ENCODE measurements at places on chromosomes 1 and 21.

DNA sequence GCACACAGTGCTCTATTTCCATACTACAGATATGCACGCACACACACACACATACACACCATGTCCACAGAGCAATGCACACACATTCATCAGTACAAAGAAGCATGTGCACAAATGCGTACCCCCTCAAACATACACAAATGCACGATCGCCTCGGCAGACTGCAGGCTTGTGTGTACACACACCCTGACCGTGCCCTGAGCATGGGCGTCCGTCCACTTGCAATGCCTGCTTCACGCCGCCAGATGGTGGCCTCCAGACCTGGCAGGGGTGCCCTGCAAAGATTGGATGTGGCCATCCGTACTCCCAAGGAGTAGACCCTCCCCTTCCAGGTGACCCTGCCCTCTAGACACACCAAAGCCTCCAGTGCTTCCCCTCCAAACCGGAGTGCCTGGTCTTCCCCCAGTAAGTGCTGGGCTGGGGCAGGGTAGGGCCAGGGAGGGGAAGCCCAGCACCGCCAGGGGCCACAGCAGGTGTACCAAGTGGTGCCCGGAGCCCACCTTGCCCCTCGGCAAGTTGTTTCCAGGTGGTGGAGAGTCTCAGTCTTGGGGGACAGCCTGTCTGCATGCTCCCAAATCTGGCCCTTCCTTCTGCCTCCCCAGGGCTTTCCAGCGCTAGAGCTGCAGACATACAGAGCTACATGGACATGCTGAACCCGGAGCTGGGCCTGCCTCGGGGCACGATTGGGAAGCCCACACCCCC is 20.6 kb downstream of the ESPN start:
- no peak for DNase-seq

GRCh38 chr1:21323091-21323490 is 32.8 kb upstream of the ECE1 start:
- DNase-seq, result no peak

GRCh38 chr1:22914633-22915217 is 57.9 kb downstream of the LACTBL1 start:
- no peak for DNase-seq

- no peak for DNase-seq
Measured at GRCh38 chr1:178066296-178066907, 27.5 kb upstream of the RASAL2 start.

DNA sequence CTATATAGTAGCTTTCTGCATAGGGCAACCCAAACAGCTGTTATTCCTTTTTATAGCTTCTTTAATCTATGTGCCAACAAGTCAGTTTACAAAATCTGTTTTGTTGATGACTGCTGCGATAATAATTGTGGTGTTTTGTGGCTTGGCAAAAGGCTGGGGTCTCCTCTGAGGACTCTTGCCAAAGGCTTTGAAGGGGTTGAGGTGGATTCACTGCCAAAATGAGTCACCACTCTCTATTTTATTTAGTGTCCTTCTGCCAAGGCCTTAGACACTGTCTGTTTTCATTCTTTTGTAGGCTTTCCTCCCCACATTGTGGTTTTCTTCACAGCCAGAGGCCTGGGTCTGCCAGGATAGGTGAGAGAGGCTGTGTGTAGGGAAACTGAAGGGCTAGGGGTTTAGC is 161.8 kb downstream of the NFIA start:
- DNase-seq, result no peak

- DNase-seq, result no peak
Measured at GRCh38 chr1:28457678-28458077, 48.2 kb upstream of the RCC1 start.

- no peak for DNase-seq
Measured at GRCh38 chr1:208513799-208514198, 269.6 kb upstream of the PLXNA2 start.

DNA sequence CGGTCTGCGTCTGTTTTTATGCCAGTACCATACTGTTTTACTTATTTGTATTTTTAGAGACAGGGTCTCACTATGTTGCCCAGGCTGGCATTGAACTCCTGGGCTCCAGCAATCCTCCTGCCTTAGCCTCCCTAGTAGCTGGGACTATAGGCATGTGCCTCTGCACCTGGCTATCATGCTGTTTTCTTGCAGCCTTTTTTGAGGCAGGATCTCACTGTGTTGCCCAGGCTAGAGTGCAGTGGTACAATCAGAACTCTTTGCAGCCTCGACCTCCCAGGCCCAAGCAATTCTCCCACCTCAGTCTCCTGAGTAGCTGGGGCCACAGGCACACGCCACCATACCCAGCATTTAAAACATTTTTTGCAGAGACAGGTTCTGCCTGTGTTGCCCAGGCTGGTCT is 5.3 kb upstream of the LRRC39 start:
- DNase-seq, result no peak

DNA sequence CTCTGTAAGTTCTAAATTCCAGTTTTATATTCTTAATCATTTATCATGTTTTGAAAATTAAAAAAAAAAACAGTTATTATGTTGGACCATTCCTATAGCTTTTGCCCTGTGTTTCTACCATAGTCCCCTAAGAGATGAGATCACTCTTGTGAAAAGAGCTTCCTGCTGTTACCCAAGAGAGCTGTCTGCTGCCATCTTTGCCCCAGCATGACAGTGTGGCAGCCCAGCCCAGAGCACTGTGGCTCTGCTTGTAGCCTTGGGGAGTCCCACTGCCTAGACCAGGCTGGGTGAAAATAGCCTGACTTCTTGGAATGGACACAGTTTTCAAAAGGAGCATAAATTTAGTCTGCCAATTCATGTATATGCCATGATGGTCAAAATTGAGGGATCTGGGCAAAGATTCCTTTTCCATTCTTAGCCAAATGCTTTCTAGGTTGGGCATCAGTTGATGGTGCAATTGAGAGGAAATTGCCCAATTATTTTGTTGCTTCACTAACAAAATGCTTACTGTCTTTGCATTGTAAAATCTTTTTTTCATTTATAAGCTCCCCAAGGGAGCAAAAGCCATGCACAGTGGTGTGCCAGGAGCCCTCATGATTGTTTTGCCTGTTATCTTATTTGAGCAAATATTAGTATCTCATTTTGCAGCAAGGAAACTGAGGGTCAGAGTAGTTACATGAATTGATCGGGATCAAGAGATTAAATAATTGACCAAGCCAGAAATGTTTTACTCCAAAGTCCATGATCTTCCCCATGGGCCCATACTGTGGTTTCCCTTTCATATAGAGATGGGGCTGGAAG is 72.8 kb downstream of the ETS2 start:
- DNase-seq, result no peak

- no peak for DNase-seq
Measured at GRCh38 chr1:74317663-74318062, 82.5 kb downstream of the TNNI3K start.

DNA sequence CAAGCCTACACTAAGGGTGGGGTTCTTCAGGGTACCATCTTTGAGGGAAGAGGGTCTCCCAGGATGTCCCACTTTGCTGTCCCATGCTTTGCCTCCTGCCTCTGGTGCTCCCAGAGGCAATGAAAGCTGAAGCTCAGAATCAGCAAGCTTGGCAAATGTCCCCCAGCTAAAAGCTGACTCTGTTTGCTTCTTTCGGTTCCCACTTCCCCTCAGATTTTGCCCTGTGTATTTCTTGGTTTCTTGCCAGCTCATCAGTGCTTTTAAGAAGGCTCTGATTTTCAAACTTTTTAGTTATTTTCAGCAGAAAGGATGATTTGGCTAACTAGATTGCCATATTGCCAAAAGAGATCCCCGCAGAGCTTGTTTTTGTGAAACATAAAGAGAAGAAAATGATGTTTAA is 33.1 kb upstream of the COG2 start:
- no peak for DNase-seq

DNA sequence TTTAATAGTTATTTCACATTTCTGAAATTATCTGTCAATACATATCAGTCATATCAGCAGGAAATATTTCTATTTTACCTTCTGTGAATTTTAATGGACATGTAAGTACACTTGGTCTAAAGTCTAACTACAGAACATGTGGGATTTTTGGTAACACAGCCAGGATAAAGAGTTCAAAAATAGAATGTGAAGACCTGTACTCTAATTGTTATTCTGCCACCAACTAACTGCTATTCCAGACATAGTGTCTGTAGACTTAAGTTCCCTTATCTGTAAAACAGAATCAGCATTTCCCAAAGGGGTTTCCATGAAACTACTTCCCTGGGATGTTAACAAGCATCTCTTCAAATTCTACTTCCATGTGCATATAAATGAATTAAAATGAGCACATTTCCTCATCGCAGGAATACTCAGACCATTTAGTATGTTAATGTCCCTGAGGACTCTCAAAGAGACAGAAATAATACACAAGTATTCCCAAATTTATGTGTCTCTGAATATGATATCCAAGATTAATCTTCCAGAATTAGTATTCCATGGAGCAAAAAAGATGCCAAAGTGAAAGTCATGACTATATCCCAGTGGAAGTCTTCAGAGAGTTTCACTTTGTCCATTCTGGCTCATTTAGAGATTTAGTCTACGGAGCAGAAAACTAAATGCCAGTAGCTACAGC is 325.6 kb downstream of the NEGR1 start:
- DNase-seq, result no peak

DNA sequence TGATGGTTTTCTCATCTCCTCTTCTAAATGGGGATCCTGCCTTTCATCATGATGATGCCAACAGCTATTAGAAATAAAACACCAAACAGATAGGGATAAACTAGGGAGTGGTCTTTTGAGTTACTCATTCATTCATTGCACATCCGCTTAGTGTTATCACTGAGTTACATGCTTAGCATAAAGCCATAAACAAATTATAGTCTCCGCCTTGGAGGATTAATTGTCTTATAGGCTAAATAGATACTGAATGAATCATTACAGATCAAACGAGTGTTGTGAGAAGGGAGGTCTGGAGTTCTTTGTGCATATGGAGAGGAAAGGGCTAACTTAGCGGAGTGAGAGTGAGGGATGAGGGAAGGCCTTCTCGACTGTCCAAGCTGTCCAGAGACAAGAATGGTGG is 19.8 kb upstream of the GUCA2B start:
- no peak for DNase-seq

GRCh38 chr1:8866173-8866791 is 12.2 kb downstream of the ENO1 start:
- DNase-seq, result no peak

- no peak for DNase-seq
Measured at GRCh38 chr1:45929257-45929687, 125.9 kb downstream of the MAST2 start.

DNA sequence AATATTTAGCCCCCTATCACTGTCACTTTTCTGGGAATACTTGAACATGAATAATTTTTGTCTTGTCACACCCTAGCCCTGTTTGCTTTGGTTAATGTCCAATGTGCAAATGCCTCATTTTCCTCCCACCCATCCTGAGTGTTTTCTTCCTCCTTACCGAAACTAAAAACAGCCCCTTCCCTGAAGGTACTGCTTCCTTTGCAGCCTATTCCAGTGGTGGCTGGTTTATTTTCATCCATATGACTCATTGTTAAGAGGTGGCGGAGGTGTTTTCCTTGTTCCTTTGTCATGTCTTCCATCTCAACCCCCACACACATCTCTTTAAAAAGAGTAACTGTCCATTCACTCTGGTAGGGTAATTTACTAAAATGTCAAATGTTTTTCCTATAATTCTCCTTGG is 40.4 kb downstream of the CD55 start:
- DNase-seq, result no peak

GRCh38 chr21:45559216-45560105 is 17.2 kb upstream of the SLC19A1 start:
- no peak for DNase-seq

DNA sequence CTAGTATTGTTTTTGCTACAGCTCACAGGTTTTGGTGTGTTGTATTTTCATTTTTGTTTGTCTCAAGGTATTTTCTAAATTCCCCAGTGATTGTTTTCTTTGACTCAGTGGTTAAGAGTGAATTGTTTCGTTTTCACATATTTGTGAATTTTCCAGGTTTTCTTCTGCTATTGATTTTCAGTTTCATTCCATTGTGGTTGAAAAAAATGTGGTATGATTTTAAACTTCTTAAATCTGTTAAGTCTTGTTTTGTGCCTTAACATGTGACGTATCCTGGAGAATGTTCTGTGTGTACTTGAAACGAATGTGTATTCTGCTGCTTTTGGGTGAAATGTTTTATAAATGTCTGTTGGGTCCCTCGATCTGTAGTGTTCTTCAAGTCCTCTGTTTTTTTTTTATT is 117.9 kb downstream of the KIF26B start:
- no peak for DNase-seq

- DNase-seq, result no peak
Measured at GRCh38 chr1:203307641-203308126, 2.4 kb downstream of the BTG2 start.

DNA sequence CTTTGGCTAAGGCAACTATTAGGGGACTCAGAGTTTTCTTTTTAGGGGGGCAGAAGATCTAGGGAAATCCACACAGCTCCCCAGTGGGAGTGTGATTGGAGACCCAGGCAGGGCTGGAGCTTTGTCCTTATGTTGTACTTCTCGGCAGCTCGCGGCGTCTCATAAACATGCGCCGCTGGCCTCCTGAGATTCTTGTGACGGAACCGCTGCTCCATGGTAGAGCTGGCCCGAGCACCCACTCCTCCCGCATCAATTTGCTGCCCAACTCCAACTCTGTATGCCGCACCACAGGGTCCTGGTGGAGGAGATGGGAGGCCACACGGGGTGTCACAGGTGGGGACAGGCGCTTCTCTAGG is 143.9 kb downstream of the GALNT2 start:
- DNase-seq, result no peak

GRCh38 chr1:200767321-200767720 is 28.6 kb downstream of the CAMSAP2 start:
- no peak for DNase-seq

DNA sequence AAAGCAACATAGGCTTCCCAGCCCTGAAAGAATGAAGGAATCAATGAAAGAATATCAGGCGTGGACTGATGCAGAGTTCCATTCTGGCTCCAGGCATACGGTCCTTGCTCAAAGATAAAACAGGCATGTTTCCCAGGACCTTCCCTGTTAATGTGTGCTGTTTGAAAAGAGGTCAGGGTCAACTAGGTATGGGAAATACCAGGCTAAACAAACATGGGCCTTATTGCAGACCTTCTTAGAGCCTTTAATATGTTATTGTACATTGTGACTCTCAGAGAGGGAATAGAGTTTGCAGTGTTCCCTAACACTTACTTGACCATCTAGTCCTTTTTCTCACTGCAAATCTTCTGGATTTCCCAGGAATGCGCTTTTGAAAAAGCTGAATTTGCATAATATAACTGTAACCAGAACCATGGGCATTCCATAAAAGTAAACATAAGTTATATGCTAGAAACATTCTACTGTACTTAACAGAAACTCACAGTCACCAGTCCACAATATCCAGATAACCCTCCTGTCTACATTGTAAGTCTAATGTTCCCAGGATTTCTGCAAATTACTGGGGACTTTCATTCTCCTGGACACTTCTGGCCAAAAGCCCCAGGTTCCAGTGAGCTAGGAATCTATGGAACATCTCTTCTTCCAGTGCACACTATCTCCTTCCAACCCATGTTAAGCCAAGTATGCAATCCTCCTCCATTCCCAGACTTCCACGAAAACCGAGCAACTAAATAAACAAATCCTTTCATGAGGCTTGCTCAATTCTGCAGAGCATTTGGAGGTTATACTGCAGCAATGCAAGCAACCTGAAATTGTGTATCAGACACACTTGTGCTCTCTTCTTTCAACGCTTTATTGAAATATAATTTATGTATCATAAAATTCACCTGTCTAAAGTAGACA is 486.6 kb downstream of the SETD4 start:
- no peak for DNase-seq
